Ammon's horn (tissue), 1 donor: ENCODE measurements at places on chromosomes 12 and 14.

DNA sequence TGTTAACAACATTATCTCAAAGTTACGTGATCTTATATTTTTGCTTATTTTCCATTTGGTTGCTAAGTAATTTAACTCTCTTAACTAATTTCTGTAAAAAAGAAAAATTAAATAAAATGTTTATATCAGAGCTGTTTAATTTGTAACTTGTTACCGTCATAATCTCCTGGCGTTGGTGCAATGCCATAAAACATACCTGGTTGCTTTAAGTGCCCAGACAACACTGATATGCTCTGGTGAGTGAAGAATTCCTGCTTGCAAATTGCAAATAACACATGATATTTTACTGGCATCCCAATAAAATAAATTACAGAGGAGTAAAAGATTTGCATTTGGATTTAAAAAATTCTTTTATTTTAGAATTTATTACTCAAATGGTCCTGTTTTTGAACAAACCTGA is 640.1 kb upstream of the MIS18BP1 start:
- DNase-seq, result no peak

DNA sequence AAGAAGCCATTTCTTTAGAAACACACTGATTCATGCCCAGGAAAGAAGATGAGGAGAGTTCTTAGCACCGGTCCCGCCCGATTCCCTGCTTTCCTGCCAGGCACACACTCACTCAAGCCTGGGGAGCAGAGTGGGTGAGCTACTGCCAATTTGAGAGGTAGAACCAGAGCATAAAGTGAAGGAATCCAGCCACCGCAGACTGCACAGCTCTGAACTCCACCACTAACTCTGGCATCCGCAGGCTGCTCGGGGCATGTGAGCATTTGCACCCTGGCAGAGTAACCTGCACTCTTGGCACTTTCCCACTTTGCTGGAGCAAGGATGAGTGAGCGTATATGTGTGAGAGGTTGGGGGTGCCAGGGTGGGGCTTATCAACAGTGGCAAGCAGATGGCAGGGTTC is 4.0 kb upstream of the SYNDIG1L start:
- no peak for DNase-seq

GRCh38 chr12:1593174-1594005 is 991 bp downstream of the FBXL14 start:
- DNase-seq, result peak; percentile 39

GRCh38 chr14:55000381-55000780 is 26.5 kb downstream of the WDHD1 start:
- no peak for DNase-seq

DNA sequence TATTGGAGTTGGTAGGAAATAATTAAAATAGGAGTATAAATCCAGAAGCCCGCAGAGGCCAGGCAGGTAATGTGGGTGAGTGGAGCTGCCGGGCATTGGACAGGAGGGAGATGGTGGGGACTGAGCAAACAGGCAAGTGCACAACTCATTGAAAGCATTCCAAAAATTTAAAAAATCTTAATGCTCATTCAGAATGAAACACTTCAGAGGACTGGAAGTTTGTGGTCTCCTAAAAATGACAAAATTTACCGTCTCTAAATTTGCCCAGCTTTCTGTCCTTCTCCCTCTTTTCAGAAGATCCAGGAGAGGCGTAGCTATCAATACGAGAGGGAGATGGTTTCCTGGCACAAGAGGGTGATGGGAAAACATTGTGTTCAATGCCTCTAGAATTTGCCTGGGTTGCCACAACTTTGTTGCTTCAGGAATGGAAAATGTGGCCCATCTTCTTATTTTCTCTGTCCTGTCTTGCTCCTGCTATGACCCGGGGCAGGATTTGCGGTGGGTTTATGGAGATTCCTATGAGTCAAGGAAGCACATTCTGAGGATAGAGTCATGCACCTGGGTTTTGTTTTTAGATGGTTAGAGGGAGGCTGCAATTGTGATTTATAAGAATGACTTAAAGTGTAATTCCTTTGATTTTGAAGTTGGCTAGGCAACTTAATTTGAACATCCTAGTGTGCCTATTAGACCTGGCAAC is 72.2 kb downstream of the BORCS5 start:
- no peak for DNase-seq

GRCh38 chr14:82422230-82422629 is 888.6 kb upstream of the SEL1L start:
- DNase-seq, result peak; percentile 16

GRCh38 chr12:63037746-63038712 is 103.1 kb upstream of the PPM1H start:
- DNase-seq, result no peak

DNA sequence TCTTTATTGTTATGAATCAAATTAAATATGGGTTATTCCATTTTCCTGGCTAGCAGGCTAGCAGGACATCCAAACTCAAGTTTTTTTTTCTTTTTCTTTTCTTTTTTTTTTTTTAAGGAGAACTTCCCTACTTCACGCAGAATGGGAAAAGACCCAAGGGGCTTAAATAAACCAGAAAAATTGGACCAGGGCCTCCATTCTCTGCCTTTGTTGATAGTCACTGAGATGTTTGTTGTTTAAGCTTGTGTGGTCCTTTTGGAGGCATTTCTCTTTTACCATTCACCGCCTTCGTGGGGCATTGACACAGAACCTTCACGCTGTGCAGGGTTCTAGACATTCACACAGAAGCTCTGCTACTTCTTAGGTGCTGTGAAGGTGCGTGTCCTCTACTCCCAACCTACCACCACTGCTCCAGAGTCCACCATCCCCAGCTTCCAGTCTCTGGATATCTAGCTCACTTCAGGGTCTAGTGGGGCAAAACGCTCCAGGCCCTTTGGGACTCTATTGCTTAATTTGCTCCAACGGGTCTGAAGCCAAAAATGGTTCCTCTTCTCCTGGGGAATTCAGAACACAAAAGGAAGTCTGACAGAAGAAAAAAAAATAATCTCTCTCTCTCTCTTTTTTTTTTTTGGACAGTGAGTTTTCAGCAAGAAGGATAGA is 301.3 kb downstream of the AEBP2 start:
- DNase-seq, result no peak

DNA sequence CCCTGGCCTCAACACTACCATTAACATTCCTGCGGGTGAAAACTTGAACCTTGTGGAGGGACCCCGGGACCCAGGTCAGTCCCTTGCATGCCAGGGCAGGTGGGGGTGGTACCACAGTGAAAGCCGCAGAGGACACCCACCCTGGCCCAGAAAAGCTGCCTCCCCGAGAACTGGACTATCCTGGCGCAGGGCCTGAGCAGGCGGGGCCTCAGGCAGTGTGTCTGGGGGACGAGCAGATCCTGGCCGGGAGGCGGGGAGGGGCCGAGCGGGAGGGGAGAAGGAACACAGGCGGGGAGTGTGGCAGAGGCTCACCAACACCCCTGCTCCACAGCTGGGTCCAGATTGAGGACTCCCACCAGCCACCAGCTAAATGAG is 10.0 kb downstream of the AHNAK2 start:
- DNase-seq, result no peak

GRCh38 chr14:100546051-100546443 is 41.2 kb downstream of the BEGAIN start:
- no peak for DNase-seq

- no peak for DNase-seq
Observed at GRCh38 chr12:101619858-101620761, 25.3 kb downstream of the MYBPC1 start.

GRCh38 chr14:88269806-88270420 is 53.2 kb downstream of the KCNK10 start:
- no peak for DNase-seq

DNA sequence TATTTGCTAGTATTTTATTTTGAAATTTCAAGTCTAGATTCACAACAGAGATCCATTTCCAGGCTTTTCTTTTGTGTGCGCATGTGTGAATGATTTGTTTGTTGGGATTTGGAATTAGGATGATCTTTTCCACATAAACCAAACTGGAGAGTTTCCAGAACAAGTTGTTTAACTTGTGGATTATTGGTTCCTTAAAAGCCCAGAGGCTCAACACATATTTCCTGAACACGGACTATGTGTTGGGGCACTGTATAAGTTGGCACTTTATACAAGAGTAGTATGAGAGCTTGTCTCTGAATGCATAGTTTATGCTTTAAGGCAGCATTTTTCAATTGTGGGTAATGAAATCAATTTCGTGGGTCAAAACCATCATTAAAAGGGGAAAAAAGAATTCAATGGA is 67.3 kb upstream of the FUT8 start:
- DNase-seq, result no peak

DNA sequence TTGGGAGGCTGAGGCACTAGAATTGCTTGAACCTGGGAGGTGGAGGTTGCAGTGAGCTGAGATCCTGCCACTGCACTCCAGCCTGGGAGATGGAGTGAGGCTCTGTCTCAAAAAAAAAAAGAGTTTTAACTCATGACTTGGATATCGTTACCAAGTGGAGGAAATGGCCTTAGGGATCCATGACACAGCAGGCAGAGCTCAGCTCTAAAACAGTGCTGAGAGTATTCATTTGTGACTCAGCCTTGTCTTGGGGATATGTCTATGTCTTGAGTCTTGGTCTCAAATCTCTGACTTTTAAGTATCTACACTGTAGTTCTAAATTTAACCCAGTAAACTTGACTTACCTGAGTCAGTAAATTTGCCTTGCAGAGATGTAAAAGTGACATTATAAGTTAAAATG is 8.8 kb upstream of the PEX5 start:
- no peak for DNase-seq

GRCh38 chr12:24427776-24428175 is 478.3 kb upstream of the SOX5 start:
- DNase-seq, result no peak

DNA sequence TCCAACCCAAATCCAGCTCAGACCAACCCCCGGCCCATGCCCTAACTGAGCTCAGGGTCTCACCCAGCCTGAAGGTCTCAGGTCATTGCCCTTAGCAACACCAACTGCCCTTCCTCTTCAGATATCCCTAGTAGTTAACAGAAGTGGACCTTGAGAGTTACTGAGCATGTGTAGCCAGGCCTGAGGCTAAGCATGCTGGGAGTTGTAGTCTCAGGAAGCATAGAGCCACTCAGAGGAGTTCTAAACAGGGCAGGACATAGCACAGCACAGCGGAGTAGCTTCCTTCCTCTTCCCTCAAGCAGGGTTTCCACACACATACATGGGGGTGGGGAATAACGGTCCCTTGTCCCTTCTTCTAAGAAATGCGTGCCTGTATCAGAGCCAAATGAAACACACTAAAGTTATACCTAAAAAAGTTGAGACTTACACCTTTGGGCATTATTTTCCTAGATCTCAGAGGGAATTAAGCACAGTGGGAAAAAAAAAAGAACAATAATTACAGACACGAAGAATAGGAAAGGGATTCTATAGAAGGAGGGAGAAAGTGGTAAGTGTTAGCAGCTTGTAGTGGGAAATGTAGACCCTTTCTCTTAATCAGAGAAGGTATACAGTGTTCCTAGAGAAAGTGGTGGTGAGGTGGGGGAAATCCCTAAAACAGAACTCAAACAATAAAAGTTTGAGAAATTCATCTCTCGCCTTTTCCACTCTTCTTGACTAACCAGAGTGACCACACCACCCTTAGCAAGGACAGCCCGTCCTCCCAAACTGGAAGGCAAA is 4.4 kb downstream of the KMT2D start:
- DNase-seq, result peak; percentile 90

DNA sequence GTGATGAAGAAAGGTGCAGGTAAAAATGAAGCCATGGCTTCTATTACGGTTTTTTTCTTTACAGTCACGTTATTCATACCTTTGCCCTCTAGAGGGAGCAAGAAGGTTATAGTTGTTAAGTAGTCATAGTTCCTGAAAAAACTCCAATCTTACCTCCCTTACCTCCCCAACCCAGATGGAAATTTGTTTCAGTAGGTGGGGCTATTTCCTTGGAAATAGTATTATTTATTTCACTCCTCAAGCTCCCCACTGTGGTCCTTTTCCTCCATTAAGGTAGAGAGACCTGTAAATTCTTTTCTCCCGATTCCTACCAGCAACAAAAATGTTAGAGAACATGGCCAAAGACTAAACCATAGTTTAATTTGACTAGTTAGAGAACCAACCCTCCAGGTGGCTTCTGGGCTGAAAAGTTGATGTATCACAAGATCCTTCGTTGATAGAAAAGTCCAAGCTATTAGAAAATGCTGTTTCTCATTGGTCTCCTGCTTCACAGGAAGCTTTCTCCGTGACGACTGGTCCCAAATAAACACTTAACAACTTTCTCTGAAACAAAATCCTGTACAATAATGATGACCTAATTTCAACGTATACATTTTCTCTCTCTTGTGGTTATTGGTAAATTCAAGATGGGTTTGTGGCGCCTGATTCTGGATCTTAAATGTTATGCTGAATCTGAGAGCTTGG is 43.5 kb downstream of the TMX1 start:
- DNase-seq, result peak; percentile 77

GRCh38 chr12:118611295-118611694 is 234.9 kb downstream of the SUDS3 start:
- peak; percentile 33 for DNase-seq

GRCh38 chr14:92439537-92440344 is 73.8 kb upstream of the RIN3 start:
- DNase-seq, result no peak

DNA sequence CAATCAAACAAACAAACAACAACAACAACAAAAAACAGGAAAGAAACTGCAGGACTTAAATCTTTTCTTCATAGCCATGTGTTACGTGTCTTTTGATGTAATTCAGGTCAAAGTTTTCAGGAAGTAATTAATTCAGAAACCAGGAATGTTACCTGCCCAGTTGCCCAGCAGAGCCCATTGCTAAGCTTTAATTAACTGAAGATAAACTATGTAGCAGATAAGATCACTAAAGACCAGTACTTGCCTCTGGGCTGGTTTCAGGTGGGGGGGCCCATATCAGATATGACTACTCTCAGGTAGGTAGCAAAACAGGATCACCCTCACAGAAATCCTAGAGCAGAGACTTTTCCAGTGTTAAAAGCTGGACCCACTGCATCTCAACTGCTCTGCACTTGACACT is 69.2 kb downstream of the LIN7A start:
- no peak for DNase-seq

DNA sequence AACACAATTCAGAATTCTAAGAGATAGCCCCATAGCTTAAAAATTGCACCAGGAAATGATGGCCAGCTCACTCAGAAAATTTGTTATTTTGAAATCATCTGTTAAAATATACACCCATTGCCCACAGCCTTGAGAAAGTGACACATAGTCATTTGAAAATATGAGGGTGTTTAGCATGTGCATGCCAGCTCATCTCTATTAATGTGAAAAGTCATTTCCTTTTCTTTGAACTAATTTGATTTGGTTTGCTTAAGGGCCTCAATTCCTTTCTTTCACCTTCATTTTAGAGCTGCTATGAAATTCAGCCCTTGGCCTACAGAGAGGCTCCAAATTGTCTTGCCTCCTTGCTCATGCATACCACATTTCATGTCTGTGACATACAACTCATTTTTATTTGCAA is 241.4 kb downstream of the PHLDA1 start:
- DNase-seq, result no peak

GRCh38 chr12:55443776-55444175 is at the start of gene OR6C2:
OR6C2 (plus strand) TSS chr12:55444076; CDS start chr12:55452214, 8,138 bp downstream.
- DNase-seq, result no peak
